ENCODE measurements at places on chromosomes 4 and X. TPM values are rescaled to one million over a fixed set of nuclear protein-coding genes. Genes with fewer than 3 reads are reported as not detected.
A peak's percentile ranks its signal among the peaks of the same experiment; 100 is the strongest.

- no peak for DNase-seq
These were observed 5.8 kb downstream of the BMP2K start for GRCh38 chr4:78781924-78782323.

The EFHC2 gene
- total RNA-seq: not detected

GRCh38 chr4:151420250-151420807 lies 11.4 kb downstream of the FHIP1A start:
- no peak for DNase-seq

DNA sequence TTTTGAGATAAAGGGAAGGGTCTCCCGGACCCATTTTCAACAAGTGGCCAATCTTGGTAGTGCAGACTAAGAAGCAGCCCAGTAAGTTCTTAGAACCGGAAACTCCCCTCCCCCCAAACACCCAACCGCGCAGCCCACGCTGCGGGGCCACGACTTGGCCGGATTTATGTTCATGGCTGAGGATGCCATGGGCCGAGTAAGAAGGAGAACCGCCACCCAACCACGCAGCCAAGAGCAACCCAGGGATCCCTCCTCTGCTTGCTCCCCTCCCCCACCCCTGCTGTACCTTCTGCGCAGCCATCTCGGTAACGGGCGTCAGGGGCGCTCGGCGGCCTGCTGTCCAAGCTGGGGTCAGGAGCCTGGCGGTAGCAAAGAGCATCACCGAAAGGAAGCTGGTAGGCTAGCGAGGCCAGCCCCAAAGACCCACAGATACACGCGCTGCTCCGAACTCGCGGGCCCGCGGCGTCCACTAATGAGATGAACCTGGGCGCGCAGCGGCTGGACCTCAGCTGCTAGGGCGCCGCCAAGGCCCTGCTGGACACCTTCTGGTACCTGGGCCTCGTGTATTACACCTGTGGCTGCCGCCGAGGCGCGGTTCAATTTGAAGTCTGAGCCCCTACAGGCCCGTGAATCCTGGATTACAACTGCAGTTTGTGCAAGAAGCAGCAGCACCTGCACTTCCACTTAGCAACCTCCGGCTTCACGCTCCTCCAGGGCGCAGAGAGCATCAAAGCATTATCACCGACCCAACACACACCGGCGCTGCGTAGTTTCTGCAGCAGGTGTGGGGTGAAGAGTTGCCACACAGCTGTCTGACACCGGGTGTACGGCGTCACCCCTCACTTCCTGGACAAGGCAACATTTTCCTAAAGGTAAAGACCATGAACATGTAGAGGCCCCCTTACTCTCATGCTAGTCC lies 63.4 kb downstream of the NUDT10 start:
- peak; percentile 80 for DNase-seq

The DCLK2 gene
- total RNA-seq: not detected

- no peak for DNase-seq
These were observed 165.2 kb downstream of the CORIN start for GRCh38 chr4:47672696-47673095.

- no peak for DNase-seq
These were observed 156.1 kb downstream of the STPG2 start for GRCh38 chr4:97987019-97987648.

The TMEM144 gene
- total RNA-seq: not detected

DNA sequence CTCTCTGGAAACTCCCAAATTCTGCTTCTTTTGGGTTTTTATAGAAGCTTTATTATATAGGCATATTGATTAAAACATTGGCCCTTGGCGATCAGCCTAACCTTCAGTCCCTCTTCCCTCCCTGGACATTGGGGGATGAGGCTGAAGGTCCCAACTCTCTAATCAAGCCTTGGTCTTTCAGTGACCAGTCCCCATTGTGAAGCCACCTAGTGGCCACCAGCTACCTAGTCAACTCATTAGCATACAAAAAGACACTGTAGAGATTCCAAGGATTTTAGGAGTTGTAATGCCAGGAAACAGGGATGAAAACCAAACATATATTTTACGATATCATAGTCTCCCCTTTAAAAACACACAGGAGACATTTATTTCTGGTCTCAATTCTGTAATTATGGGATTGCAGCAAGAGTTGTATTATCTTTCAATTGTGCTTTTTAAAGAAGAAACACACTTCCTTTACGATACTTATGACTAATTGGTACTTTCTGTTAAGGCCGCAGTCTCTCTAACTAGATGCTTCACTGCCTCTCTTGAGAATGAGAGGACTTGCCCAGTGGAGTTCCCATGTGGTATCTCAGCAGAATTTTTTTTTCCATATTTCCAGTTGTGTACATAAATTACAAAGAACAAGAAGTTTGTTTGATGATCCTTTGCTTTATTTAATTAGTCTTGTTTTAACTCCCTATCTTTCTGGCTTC lies 58.2 kb downstream of the WDR17 start:
- DNase-seq: no peak

DNA sequence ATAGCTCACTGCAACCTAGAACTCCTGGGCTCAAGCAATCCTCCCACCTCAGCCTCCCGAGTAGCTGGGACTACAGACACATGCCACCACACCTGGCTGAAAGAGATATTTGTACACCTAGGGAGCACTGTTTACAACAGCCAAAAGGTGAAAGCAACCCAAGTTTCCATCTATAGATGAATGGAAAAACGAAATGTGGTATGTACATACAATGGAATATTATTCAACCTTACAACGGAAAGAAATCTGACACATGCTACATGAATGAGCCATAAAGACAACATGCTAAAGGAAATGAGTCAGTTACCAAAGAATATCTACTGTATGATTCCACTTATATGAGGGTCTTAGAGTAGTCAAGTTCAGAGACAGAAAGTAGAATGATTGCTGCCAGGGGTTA lies 52.2 kb downstream of the ABCG2 start:
- no peak for DNase-seq
